Vagina (tissue), 2 donors: ENCODE measurements at places on chromosomes 7 and 10.

GRCh38 chr10:77334501-77334900, 303.1 kb downstream of the KCNMA1 start:
- DNase-seq = no peak

DNA sequence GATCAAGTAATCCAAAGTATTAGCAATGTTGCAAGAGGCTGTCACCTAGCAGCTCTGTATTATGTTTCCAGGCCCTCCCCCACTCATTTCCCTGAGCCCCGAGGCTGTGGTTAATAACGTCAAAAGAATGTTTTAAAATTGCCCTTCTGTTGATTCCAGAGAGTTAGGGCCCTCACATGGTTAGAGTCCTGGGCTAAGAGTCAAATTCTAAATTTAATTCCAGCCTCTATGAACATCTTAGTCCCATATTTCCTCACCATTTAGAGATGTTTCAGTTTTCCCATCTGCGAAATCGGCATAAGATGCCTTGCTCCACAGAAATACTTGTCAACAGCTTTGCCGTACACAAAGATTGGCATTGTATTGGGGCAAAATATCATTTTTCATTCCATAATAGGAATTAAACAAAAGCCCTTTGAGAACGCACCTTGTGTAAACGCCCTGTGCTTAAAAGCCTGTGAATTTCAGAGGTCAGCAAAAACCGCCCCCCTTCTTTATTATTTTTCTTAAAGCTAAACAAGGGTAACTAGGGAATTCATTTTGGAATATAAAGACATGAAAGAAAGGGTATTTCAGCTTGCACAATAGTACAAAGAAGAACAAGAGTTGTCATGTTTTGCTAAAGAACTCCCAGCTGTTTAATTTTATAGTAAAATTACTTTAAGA, 135.8 kb downstream of the ARID5B start:
- no peak for DNase-seq

DNA sequence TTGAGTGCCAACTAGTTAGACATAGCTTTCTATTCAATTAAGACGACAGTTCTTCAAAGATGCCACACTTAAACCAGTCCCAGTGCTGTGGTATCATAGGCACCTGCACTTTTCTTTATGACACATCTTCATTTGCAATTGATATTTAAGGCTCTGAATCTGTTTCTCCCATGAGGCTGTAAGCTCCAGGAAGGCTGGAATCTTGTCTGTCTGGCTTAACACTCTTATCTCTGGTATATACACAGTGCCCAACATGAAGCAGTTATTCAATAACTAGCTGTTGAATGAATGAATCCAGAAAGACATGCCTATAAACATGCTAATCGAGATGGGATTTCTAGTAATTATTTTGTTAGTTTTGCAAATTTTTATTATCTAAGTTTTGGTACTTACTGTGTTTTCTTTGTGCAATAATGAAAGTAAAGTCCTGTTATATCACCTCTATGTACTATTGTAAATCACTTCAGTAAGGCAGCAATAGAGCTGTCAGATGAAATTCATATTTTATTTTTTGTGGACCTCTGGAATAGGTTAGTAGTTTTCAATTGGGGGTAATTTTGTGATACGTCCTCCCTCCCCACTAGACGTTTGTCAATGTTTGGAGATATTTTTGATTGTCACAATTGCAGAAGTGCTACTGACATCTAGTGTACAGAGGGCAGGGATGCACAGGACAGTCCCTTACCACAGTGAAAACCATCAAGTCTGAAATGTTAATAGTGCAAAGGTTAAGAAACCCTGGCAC, 51.3 kb upstream of the STEAP4 start:
- no peak for DNase-seq

GRCh38 chr10:49735161-49735560, 27.0 kb downstream of the OGDHL start:
- DNase-seq = no peak

DNA sequence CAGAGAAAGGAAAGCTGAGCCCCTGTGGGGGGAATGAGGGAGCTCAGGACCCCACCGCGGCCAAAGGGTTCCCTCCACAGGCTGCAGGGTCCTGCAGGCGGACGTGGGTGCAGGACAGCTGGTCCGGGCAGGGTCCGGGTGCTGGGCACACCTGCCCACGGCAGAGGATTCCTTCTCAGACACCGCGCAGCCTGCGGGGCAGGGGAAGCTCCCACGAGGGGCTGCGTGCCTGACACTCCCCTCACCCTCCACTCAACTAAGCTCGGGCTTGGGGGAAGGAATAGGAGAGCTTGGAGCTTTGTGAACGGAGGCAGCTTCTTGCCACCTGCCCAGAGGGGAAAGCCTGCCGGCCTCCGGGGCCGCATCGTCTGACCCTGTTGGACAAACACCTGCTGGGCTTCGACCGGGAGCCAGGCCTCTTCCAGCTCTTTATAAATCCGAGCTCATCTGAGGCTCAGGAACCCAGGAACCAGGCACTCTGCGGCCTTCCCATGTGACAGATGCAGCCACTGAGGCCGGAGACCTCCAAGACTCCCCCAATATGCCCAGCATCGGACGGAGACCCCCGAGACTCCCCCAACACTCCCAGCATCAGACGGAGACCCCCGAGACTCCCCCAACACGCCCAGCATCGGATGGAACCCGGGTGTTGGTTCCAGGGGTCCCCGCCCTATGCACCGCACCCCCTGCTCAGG, 97.3 kb downstream of the PDGFA start:
- no peak for DNase-seq

DNA sequence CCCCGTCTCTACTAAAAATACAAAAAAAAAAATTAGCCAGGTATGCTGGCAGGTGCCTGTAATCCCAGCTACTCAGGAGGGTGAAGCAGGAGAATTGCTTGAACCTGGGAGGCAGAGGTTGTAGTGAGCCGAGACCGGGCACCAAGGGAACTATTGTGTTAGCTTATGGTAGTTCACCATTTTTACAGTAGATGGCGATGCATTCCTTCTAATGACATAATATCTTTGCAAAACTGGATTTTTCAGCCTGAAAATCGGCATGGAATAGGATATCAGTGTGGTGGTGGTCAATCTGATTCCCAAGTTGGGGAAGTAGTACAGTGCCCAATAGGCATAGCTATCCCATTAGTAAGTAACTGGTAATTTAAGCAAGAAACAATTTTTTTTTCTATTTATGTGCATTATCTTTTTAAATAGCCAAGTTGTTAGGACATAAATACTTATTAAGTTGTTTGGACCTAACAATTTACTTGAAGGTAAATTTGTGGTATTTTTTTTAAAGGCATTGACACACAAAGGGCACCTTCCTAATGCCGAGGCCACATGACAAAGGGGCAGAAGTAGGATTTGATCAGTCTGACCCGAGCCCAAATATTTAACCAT, 17.6 kb upstream of the IMPDH1 start:
- no peak for DNase-seq

DNA sequence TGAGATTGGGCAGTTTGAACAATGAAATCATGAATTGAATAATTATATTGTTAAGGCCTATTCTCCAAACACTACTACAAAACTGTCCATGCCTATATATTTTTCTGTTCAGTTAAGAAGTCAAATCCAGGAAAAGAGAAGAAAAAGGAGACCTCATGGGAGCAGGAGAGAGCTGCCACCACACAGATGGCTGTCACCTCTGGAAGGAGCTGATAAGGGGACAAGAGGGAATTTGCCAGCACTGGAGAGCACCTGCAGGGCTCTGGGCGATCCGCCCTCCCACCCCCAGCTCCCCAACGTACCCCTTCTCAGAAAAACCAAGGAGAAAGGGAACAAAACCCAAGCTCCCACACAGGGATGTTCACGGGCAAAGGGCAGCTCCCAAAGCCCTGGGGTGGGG, 227.8 kb downstream of the TNS3 start:
- no peak for DNase-seq

DNA sequence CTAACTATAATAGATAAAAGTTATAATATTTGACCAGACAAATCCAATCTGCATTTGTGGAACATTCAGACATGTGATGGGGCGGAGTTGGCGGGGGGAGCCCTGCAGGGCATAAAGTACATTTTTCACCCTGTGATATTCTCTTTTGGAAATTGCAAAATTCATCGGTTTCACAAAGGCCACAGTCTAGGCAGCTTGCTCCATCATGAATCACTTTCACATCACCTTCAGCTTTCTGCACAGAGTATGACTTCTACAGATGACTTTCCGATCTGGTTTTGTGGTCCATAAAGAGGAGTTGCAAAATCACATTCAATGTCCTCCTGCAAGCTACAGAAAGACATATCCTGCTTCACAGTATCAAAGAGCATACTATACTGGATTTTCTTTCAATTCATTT, 51.4 kb upstream of the APBB1IP start:
- DNase-seq = no peak

- DNase-seq = no peak
These were observed 30.7 kb downstream of the TECTB start for GRCh38 chr10:112313911-112314310.

GRCh38 chr7:39721345-39721744, 98.0 kb downstream of the RALA start:
- DNase-seq = no peak

GRCh38 chr10:77939561-77940001, 13.0 kb upstream of the DLG5 start:
- DNase-seq = no peak

- DNase-seq = no peak
These were observed 273.0 kb downstream of the GRM8 start for GRCh38 chr7:126979722-126980121.

- no peak for DNase-seq
These were observed 95.3 kb downstream of the HOXA1 start for GRCh38 chr7:27000496-27000895.

DNA sequence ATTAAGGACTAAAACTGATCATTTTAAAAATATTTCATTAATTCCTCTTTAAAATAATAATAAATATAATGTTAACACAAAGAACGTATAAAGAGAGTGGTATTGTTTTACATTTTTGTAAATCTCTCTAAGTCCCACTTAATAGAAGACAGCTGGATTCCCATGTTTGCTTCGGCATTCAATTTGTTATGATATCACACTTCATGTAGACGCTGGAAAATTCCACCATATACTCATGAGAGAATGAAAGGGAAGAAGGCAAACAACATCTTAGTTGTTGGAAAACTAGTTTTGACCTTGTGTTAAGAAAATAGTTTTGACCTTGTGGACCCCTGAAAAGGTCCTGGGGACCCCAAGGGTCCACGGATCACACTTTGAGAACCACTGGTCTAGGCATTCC, 85.3 kb upstream of the MGMT start:
- DNase-seq = no peak

DNA sequence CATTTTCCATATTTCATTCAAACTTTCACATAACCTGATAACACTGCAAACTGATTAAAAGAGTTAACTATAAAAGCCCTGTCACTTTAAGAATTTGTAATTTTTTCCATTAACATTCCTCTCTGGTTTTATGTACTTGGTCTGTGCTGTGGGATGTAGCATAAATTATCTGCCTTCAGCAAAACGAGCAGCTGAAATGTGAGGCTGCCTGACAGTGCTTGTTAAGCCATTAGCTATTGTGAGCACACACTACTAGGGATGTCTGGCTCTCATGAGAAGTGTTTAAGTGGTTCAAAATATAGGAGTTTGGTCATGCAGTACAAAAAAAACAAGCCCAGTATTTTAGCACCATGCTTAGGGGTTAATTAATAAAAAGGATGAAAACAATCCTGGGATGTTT, 63.0 kb downstream of the HOXA1 start:
- no peak for DNase-seq

- DNase-seq = no peak
These were observed 8.7 kb upstream of the HOXA2 start for GRCh38 chr7:27111042-27111750.

DNA sequence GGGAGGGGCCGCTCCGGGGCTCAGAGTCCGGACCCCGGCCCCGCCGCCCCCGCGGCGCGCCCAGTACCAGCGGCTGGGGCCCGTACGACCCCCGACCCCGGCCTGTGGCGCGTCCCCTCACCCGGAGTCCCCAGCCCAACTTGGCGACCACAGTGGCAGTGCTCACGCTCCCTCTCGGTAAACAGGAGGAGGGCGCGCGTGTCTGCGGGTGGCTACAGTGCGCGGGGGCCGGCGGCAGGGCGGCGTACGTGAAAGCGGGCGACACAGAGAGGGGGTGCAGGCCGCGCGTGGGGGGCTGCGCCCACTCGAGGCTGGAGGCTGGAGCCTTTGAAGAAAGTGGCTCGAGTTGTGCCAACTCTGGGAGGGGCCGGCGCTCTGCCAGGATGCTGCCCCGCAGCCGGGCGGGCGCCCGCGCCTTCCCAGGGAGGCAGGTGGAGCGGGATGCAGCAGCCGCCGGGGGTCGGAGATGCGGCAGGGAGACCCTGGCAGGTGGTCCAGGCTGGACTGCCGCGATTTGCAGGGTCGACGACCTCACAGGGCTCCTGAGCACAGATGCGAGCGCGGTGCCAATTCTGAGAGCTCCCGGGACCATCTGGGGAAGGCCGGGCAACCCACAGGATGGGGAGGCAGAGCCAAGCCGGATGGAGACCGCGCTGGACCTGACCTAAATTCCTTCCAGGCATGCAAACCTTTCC, 655 bp downstream of the PTPRE start:
- DNase-seq = no peak

DNA sequence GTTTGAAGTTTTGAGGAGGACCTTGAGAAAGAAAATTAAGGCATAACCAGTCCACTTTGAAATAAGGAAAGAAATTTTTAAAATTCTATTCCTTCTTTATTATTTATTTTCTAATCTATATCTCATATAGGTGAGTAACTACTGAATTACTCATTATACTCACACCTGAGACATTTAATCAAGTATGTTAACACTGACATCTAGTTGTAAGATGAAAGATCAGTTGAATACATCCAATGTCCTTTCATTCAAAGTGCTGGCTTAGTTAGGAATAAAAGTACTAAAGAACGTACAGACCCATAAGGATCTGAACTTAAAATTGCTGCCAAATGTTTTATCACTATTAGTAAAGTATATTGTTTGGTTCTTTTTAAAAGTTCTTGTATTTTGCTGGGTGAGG, 23.5 kb downstream of the TRDMT1 start:
- no peak for DNase-seq

- DNase-seq = no peak
These were observed 53.2 kb upstream of the ABLIM1 start for GRCh38 chr10:114711176-114711868.

- no peak for DNase-seq
These were observed 152.7 kb downstream of the SKIDA1 start for GRCh38 chr10:21372651-21373410.
